Activated T-cell treated with anti-CD3 and anti-CD28 coated beads for 4 hours (primary cell): ENCODE measurements at places on chromosomes 1 and 21.

- DNase-seq: no peak
These were observed 9.4 kb upstream of the SAMD11 start for GRCh38 chr1:914131-914890.

- no peak for DNase-seq
These were observed 563 bp upstream of the TAS1R3 start for GRCh38 chr1:1330366-1331067.

DNA sequence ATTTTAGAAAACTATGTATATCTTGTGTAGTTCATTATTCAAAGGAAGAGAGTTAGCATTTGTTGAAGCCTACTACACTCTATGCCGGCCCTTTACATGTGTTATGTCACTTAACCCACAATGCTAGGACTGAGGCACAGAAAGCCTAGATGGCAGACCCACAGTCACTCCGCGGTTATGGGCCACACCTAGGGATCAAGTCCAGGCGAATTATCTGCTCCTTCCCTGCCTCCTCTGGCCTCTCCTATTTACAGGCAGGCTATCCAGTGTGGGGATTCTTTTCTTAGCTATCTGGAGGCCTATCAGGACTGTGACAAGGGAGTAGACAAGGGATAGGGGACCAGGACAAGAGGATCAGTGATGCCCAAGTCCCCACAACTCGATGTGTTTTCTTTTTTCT, 33.0 kb downstream of the IER5 start:
- DNase-seq: no peak

GRCh38 chr1:216691710-216692109, 31.5 kb downstream of the ESRRG start:
- no peak for DNase-seq

- no peak for DNase-seq
These were observed 328 bp upstream of the KDF1 start for GRCh38 chr1:26960625-26960966.

DNA sequence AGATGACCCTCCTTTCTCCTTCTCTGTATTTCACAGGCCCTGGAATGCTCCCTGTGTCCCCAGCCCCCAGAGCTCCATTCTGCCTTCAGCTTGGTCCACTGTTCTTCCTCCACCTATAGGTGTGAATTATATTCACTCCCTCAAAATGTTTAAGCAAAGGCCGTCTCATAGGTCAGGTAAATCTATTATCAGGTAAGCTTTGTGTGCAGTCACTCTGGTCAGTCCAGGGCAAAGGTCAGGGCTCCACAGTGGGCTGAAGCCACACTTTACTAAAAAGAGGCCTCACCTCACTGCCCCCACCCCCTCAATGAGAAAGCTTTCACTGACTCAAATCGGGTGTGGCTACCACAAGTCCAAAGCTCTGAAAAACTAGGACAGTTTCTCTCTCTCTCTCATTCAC, 65.9 kb downstream of the DNTTIP2 start:
- no peak for DNase-seq

- no peak for DNase-seq
These were observed 373.9 kb upstream of the SPAG17 start for GRCh38 chr1:118558933-118559332.

GRCh38 chr1:246270236-246270635, 236.8 kb downstream of the SMYD3 start:
- DNase-seq: no peak

DNA sequence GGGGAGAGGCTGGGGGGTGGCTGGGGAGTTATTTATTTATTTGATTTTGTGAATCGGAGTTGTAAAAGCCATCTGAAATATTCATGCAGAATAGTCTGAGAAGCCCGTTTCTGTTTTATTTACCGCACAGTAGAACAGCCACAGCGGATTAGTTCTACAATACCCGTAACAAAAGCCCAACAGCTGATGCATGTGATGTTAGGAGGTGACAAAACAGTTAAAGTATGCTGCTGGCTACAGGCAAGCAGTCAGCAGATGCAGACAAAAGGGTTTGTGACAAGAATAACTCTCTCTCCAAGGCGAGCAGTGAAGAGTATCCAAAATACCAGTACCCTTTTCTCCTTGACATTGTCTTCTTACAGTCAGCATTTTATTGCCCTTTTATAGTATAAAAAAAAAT, 42.0 kb downstream of the PROX1 start:
- DNase-seq: no peak

- DNase-seq: no peak
These were observed 139.8 kb upstream of the PTBP2 start for GRCh38 chr1:96581772-96582171.

- DNase-seq: no peak
These were observed 7.4 kb downstream of the TADA1 start for GRCh38 chr1:166868639-166869038.

- no peak for DNase-seq
These were observed 16.1 kb downstream of the SLAMF1 start for GRCh38 chr1:160630523-160631451.

DNA sequence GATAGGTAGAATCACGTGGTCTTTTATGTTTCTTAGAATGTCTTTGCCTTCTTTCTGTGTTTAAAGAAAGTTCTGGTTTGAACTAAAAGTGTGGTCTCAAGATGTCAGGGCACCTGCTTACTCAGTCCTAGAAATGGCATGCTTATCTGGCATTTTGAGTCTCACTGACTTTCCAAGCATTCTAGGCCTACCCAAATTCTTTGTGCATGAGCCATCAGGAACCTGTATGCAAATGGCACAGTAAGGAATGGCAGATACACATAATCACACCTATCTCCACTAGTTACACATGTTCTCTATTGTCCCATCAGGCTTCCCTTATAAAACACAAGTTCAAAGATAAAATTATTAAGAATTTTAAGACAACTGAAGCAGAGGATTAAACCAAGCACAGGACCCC, 29.5 kb upstream of the CLCA4 start:
- DNase-seq: no peak

- no peak for DNase-seq
These were observed 22.7 kb downstream of the CCN1 start for GRCh38 chr1:85603086-85603880.

GRCh38 chr1:55703726-55704363, 488.7 kb upstream of the USP24 start:
- no peak for DNase-seq

GRCh38 chr1:96714881-96715280, 6.7 kb upstream of the PTBP2 start:
- DNase-seq: no peak

- DNase-seq: no peak
These were observed 278.0 kb downstream of the HLX start for GRCh38 chr1:221157026-221157761.

- DNase-seq: no peak
These were observed 157.6 kb upstream of the PKN2 start for GRCh38 chr1:88526456-88526855.

DNA sequence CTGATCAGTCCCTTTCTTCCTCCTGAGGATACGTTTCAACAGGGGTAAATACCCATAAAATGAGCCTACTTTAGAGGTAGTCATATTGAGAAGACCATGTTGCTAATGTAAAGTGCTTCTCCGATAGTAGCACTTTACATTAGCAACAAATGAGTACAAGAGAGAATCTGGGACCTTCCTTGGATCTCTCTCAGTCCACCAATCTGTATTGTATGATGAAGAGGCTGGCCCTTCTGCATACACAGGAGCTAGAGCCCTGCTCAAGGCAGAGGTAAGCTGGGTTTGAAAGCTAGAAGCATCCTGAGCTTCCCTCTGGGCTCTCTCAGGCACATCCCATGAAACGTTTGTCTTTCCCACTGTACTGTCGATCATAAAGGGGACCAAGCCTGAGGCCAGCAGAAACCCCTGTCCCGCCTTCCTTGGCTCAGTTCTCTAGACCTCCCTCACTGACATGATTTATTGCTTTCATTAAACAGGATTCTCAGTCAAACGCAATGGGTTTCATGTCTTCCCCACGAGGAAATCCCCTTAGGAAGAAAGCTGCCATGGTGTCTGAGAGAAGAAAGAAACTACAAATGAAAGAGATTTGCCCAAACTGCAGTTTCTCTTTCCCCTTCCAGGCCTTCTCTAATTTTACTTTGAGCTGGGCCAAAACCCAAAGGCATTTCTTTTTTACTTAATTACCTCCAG, 62.8 kb upstream of the BCAR3 start:
- no peak for DNase-seq

DNA sequence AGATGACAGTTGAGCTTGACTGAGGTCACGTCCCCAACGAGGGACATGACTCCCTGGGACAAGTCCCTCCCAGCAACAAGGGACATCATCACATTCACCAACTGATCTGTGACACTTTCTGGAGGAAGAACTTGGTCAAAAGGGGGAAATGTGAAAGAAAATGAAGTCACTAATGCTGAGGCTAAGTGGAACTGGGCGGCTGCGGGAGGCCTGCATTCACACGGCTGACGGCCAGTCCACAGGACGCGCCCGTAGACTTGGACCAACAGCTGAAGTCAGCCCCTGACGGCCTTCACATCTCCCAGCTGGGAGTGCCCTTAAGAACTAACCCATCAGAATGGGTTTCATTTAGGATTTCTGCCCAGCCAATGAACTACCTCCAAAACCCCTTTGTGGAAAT, 26.6 kb downstream of the POFUT2 start:
- no peak for DNase-seq

GRCh38 chr1:17883136-17883535, 128.0 kb downstream of the ACTL8 start:
- no peak for DNase-seq

DNA sequence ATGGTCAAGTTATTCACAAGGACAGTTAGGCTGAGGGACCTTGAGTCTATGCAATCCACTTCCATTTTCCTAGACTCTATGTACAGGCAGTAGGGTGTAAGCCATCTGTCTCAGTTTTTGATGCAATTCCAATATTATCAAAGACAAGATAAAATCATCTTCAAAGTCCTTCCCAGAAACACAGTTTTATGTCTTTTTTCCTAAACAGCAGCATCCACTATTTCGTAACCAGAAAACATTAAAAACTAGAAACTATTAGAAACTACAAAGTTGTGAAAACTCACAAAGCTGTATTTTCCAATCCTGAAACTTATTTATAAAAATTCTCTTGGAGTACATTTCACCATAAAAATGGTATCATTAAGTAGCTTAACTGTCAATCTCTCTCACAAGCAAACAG, 93.8 kb downstream of the EPS15 start:
- DNase-seq: no peak

- DNase-seq: no peak
These were observed 22.0 kb downstream of the TNNT2 start for GRCh38 chr1:201355471-201355870.

GRCh38 chr1:226470921-226471866, 63.3 kb upstream of the PARP1 start:
- no peak for DNase-seq

GRCh38 chr1:75583282-75583681, 27.6 kb downstream of the SLC44A5 start:
- DNase-seq: no peak

- DNase-seq: no peak
These were observed 31.7 kb downstream of the SZT2 start for GRCh38 chr1:43421396-43421795.

DNA sequence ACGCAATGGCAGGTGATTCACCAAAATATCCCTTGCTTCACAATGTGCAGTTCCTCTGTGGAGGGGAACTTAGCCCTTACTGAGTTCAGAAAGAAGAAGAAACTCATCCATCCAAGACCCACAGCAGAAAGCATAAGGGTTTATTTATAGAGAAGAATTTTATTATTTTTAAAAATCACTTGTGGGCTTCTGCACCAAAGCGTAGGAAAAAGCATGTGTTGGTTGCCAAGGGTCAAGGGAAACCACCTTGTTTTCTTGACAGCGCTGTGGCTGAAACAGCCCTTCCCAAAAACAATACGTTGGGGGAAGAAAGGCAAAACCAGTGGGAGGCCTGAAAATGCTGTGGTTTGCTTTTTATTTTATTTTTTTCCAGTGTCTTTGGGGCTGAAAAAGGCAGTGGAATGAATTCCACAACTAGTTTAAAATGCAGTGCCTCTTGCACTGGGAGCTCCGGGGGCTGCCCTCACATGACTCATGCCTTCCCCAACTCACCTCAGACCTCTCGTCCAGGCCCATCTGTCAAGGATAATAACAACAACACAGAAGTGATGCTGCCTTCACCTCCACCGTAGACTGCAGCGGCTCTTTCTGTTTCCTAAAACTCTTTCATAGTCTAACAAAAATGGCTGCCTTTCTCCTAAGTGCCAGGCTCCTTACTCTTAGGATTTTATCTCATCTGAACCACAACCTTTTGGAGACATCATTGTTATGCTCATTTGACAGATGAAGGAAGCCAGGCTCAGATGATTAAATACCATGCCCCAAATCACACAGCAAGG, 224.2 kb upstream of the JUN start:
- no peak for DNase-seq

- no peak for DNase-seq
These were observed 32.8 kb downstream of the AKNAD1 start for GRCh38 chr1:108824051-108824450.

DNA sequence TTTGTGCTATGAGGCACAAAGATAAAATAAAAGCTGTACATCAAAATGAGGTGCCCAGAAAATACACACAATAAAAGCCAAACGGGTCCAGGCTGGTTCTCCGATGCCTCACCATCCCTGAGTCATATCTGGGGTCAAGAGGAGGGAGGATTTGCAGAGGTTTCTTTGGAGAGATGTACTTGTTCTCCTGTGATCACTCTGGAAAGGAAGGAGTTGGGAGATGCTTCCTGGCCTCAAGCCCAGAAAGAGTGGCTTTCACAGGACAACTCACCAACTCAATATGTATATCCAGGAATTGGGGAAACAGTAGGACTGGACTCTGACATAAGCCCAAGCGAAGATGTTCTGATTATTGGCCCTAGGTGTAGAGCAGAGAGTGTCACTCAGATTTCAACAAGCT, 51.9 kb downstream of the DIPK1A start:
- DNase-seq: no peak

DNA sequence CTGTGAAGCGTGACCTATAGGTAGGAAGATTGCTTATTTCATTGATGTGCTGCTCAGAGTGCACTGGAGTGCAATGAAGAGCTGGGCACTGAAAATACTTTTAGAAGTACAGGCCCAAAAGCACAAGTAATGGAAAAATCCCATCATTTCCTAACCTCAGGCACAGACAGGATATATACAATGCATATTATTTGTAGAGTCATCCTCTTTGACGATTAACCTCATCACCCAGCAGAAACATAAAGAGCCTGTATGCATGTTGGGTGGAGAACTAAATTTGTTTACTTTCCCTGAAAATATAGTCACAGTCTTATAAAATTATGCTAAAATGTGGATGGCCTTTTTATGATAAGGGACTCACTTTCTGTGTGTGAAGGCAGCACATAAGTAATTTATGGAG, 98.1 kb downstream of the TNNI3K start:
- no peak for DNase-seq

- DNase-seq: no peak
These were observed 30.1 kb downstream of the RTCA start for GRCh38 chr1:100296140-100296539.

- DNase-seq: no peak
These were observed 647.5 kb upstream of the CHRM3 start for GRCh38 chr1:238738892-238739291.

- no peak for DNase-seq
These were observed 37.0 kb downstream of the IRF2BP2 start for GRCh38 chr1:234572966-234573365.
